ENCODE measurements at places on chromosomes 2 and 18. TPM values are rescaled to one million over a fixed set of nuclear protein-coding genes. Genes with fewer than 3 reads are reported as not detected.

DNA sequence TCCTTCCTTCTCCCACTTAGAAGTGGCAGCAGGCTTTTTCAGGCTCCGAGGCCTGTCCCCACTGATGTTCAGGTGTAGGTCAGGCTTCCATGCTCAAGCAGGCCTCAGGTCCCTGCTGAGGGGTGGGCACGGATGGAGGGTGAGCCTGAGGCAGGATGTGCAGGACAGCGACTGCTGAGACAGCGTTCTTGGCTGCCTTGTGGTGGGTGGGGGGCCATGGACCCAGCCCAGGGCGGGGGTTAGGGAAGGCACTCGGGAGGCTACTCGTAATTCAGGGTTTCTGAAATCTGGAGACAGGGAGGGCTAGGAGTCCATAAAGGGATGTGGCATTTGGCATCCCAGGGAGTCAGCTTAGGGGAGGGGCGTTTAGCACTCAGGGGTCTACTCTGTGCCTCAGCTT, 30.3 kb downstream of the COLEC11 start:
- DNase-seq, result peak; percentile 33

DNA sequence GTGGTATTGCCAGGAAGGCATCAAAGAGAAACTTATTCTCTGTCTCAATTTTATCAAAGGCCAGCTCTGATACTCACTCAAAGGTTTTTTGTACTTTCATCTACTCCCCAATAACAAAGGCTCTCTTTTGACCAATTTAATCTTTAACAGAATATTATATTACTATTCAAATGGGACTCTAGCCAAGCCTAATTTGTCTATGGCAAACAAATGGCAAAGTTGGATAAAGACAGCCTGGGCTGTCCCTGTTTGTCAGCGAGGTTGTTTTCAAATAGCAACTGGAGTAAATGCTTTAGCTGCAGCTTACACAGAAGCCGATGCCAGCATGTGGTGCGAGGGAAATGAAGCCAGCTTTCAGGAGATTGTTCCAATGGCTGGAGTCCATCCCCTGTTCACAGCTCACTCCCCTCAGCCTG, 80.1 kb upstream of the CTNNA2 start:
- DNase-seq, result no peak

DNA sequence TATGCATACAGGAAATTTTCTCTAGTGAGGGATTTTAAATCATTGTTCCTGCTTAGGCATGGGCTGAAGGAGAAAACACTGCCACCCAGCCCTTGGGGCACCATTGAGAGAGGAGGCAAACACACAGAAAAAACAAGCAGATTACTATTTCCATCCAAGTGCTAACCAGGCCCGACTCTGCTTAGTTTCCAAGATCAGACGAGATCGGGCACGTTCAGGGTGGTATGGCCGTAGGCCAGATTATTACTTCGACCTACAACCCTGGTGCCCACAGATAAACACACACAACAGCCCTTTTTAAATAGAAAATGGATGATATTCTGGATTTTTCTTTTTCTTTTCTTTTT, 45.4 kb upstream of the RHOB start:
- DNase-seq, result no peak

DNA sequence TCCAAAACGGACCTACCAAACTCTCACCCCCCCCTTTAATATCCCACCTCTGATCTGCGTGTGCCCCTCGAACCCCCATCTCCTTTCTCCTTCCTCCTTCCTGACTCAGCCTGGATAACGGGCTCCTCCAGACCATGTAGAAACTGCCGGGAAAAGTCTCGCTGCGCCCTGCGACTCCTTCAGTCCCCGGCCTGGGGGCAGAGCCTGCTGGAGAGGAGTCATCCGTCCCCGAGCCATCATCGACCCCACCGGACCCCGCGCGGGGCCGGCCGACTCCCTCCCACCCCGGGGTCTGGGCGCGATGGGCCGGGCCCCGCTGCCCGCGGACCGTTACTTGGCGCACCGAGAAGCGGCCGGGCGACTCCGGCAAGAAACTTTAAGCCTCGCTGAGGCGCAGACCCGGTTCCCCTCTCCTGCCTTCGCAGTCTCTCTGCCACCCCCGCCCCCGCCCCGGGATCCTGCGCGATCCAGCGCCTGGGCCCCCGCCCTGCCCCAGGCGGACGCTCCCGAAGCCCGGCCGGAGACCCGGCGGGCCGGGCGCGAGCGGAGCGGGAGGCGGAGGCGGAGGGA, 3.4 kb downstream of the ZEB2 start:
- peak; percentile 45 for DNase-seq

INHA gene
- total RNA-seq, result 0.23 TPM
